ENCODE measurements at places on chromosomes 6 and 20. TPM values are rescaled to one million over a fixed set of nuclear protein-coding genes. Genes with fewer than 3 reads are reported as not detected.

- no peak for DNase-seq
Observed at GRCh38 chr20:46742669-46743045, 33.2 kb downstream of the SLC2A10 start.

DNA sequence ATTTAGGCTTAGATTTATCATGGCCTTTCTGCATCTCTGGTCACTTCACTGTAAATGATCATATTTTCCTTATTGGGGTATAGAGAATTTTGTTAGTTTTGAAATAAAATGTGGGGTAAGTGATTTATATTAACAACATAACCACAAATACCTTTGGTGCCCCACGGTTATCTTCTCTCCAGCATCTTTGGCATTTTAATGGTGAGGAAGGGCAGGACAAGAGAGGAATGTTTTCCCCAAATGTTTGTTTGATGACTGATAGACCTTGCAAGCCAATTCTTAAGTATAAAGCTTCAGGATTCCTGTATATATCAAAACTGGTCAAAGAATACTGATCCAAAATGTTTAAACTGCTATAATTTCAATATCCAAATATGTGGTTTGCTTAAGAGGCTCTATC, 171.6 kb upstream of the SMLR1 start:
- DNase-seq, result no peak

GRCh38 chr6:122289762-122290539, 109.5 kb upstream of the HSF2 start:
- DNase-seq, result no peak

FAM209A gene
- total RNA-seq, result 0.32 TPM

GRCh38 chr20:23596579-23597250, 9.0 kb downstream of the CST9 start:
- no peak for DNase-seq

RNF144B gene
- 8.7 TPM for total RNA-seq

- no peak for DNase-seq
Observed at GRCh38 chr6:122530440-122531046, 58.9 kb upstream of the SERINC1 start.

CCR6 gene
- not detected for total RNA-seq

DNA sequence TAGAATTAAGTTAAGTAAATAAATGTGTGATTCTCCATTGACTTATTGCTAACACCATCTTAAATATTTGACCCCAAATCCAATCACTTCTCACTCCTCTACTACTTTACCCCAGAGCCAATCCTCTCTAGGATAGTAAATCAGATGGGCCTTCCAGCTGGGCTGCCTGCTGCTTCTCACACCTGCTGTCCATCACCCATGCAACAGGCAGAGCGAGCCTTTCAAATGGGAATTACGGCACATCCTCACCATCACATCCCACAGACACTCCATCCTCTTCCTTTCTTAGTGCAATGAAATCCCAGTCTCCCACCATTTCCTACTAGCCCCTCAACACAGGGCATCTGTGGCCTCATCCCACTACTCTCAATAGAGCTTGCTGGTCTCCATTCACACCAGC, 34.0 kb downstream of the HLA-F start:
- DNase-seq, result no peak

GRCh38 chr20:35368666-35369423, 42.9 kb downstream of the UQCC1 start:
- DNase-seq, result no peak

- DNase-seq, result no peak
Observed at GRCh38 chr6:49333345-49334125, 129.5 kb downstream of the MMUT start.

Data from mucosa of descending colon (tissue), 3 donors.